Cardiac muscle cell (in vitro differentiated cells and primary cell): ENCODE measurements at places on chromosomes 5 and 9. TPM values are rescaled to one million over a fixed set of nuclear protein-coding genes. Genes with fewer than 3 reads are reported as not detected.

The ALDH1A1 gene
- 1.1 and 1.6 TPM in 2 replicates for polyA plus RNA-seq

The PELO gene
- 14.5 and 16.8 TPM in 2 replicates for polyA plus RNA-seq

The PCDHB4 gene
- 0.75 and 2.4 TPM in 2 replicates for polyA plus RNA-seq

The GABRA1 gene
- not detected in 2 replicates for polyA plus RNA-seq

The MYMK gene
- polyA plus RNA-seq: not detected in 2 replicates
